ENCODE measurements at places on chromosomes 11 and 22.

DNA sequence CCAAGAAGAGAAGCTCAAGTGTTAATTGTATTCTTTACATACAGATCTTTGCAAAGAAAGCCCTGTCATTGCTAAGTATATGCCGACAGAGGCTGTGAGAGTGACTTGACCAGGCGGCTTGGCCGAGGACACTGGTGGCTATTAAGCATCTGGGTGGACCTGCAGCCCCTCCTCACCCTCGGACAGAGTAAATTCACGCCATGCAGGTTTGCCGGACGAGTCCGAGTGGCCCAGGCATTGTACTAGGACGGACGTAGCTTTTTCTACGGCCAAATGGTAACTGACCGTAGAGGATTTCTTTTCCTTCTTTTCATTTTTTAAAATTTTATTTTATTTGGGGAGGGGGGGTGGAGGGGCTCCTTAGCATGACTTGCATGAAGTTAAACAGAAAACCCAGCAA lies 47.0 kb downstream of the KCNC1 start:
- no peak for DNase-seq

DNA sequence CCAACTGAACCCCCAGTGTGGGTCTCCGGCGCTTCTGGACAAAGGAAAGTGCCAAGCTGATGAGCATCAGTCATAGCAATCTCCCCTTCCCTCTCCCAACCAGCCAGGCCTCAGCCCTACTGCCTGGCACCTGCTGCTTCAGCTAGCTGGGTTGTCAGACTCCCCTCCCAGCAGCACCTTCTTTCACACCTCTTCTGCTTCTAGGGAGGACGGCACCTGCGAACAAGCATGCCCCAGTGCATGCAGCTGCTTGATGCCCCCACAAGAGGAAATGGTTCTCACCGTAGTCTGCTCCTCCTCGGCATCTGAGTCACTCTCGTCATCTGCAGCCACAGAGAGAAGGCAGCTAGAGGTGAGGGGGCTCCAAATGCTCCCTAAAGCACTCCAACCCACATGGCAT lies 25.4 kb downstream of the THOC5 start:
- DNase-seq: no peak

DNA sequence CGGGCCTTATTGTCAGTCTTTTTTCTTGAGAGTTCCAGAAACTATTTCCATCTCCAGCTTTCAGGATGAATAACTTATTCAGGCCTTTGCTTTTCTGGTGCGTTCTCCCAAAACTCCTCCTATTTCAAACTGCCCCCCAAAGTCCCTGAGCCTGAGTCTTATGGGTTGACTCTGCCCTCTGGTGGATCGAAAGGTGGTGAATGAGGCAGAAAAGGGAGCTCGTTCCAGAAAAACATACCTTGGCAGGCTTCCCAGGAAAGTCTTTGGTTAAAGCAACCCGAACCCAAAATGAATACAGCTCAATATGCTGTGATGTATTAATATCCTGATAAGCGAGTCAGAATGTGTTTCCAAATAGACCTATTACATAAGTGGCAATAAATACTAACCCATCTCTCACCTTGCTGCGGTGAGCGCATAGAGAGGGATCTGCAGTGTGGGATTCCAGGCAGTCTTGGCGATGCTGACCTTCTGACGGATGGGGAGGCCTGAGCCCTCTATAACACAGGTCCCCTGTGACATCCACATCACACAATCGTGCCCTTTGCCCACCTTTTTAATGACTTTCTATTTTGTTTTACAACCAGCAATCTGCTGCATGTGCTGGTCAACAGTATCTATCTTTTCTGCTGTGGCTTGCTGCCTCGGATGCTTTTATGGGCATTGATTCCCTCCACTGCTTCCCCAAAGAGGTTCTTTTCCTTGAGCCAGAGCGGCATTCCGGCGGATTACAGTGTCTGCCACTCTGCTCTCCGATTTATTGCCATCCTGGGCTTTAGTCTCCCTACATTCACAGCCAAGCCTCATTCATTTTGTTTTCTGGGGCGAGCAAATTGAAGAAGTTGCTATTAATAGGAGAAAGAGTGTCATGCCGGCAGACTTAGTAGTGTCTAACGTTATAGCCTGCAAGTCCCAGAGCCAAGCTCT lies 756.8 kb downstream of the NTM start:
- DNase-seq: no peak

DNA sequence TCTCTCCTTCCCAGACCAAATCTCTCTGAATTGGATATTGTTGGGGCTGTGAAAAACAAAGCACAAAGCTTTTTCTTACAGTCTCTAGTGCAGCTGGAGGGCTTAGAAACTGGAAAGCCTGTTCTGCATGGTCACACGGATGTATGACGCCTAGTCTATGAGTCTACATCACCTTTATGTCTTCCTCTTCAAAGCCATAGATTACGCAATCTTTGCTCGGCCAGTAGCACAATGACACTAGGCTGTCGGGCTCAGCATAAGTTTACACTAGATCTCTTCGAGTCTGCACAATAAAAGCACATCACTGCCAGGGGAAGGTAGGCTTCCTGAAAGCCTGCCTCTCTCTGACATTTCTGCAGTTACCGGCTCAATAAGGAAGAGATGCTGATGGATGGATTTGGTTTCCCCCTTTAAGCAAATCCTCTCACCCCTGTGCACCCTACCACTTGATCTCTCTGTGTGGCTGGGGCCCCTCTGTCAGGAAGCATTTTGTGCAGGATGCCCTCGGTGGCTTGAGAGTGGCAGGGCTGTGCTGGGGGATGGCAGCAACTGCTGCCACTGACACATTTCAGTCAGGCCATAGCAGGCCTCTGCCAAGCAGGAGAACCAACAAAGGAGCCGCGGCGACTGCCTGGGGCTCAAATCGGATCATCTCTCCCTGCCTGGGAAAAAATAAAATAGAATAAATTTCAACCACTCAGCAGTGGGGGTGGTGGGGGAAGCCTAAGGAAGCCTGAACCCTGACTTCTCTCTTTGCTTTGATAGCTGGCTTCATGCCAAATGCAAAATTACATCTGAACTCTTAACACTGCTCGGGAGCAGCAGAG lies 1272.8 kb downstream of the LRRC4C start:
- DNase-seq: no peak

DNA sequence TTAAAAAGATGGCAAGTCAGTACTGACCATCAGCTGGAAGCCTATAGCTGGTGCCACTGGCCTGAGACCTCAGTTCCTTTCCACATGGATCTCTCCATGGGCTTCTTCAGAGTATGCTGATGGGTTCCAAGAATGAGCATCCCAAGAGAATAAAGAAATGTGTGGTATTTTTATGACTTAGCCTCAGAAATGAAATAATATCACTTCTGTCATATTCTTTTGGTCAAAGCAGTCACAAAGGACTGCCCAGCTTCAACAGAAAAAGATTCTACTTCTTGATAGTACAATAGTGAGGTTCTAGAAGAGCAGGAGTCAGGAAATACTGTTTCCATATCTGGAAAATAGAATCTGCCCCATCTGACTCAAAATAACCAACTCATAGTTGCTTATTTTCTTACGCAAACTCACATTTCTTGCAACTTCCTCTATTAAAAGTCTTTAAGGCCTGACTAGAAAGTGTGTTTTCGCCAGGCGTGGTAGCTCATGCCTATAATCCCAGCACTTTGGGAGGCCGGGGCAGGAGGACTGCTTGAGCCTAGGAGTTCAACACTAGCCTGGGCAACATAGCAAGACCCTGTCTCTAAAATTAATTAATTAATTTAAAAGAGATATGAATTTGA lies 116.9 kb downstream of the SIK3 start:
- DNase-seq: no peak
